ENCODE measurements at places on chromosomes 6 and 20.

DNA sequence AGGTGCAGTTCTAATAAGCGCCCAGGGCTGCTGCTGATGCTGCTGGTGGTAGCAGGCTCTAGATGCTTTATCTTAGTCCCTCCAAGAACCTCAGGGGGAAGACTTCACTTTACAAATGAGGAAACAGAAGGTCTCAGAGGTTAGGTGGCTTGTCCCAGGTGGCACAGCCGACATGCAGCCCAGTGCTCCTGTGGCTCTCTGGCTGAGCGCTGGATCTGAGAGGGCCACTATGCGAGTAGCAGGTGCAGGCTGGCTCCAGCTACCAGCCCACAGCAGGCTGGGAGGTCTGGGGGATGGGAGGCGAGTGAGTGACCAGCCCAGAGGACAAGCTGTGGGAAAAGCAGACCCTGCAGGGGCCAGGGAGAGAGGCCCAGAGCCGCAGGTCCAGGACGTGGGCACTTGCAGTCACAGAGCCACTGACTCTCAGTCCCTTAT, 90.9 kb downstream of the PRND start:
- no peak for DNase-seq

- DNase-seq, result no peak
Measured at GRCh38 chr6:160029525-160029924, 60.6 kb downstream of the IGF2R start.

DNA sequence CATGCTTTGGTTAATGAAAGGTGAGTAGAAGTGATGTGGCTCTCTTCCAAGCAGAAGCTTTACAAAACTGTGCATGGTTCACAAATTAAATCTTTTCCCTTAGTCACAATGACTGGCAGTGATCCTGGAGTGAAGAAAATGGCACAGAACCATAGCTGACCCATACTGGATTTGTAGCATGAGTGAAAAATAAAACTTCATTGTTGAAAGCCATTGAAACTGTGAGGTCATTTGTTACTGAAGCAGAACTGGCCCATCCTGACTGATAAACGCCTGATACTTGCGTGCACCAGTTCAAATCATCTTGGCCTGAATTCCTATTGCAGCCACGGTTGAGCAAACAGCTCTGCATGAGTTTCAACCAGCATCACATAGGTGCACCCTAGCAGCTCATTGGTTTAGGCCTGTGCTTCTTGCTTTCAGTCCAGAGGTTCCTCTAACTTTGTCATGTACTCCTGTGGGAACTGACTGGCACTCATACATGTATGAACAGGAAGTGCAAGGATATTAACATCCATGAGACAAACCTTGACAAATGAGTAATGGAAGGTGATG, 40.5 kb downstream of the SAMD5 start:
- DNase-seq, result no peak

DNA sequence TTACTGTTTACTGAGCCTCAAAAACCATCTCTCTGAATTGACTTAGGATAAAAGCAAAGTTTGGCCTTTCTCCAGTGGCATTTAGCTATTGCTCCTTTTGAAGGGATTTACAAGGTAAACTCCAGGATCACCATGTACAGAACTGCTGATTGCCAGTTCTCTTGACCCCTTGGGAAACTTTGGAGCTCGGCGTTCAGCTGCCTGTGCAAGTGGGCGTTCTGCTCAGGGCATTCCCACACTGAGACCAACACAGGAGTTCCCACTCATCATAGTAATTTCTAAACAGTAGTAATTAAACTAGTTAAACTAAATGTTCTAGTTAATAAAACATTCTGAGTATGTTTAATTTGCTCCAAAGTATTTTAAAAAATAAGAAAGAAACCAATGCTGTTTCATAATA, 14.9 kb downstream of the KCNQ5 start:
- no peak for DNase-seq

DNA sequence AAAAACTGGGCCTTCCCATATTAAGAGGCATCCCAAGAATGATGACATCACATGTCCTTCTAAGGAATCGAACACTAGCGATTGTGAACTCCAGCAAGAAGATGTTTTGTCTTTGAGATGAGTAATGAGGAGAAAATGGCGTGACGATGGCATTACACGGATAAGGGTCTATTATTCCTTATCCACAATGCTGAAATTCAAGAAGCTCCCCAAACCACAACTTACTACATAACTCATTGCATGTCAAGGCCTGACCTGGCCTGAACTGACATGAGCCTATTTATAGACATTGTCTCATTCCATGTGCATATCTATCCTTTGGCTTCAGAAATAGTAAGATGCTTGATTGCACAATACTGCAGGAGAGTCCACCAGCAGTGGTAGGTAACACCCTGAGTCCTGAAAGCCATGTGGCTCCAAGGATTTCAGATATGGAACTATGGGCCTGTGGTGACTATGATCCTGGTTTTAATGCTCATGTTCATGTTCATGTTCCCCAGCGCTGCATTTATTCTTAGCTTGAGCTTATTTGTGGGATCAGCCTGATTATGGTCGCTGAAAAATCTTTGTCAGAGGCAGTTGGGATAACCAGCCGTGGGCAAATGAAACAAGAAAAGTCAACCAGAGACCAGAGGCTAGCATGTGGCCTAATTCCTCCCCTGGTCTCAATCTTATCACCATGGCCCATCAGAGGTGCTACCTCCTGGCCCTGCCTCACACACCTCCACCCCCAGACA, 183.2 kb upstream of the JARID2 start:
- no peak for DNase-seq

Data from GM12892 (cell line).